MCF 10A (cell line): ENCODE measurements at places on chromosomes 2 and 18. TPM values are rescaled to one million over a fixed set of nuclear protein-coding genes. Genes with fewer than 3 reads are reported as not detected.

GRCh38 chr2:98554116-98554861 is 54.0 kb downstream of the COA5 start:
- no peak overlapping the region for H3K4me3 ChIP-seq
- no peaks in the 10 kb centered on the region for H3K27me3 ChIP-seq
- no peak overlapping the region for H3K27ac ChIP-seq
- no peaks in the 10 kb centered on the region for H3K4me1 ChIP-seq

DNA sequence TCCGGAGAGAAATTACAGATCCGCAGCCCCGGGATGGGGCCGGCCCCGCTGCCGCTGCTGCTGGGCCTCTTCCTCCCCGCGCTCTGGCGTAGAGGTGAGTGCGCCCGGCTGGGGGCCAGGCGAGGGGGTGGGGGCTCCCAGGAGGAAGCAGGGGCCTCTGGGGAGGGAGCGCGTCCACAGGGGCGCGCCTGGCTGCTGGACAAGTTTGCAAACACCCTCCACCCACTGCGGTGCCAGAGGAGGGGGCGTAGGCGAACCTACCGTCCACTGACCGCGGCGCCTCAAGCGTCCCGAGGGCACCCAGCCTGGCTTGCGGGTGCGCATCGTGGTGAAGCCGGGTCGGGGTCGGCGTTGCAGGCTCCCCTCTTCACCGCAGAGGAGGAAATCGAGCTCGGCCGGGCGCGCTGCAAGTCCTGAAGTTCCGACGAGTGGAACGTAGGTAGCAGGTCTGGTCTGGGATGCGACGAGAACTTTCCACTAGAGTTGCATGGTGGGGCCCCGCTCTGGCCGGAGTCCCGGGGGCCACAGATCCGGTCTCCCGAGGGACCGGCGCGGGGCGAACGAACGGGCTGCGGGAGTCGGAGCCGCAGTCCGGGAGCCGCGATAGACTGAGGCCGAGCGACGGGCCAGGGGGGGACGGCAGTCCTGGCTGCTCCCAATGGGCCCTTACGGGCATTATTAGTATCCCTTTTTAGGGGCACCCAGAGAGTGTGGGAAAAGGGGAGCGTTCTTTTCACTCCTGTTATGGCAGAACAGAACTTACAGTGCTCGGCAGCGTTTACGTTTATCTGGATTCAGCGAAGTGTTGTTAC is 502 bp downstream of the MERTK start:
- H3K36me3 ChIP-seq, result no peaks in the 10 kb centered on the region
- peak overlapping the region; percentile 74 for H3K4me3 ChIP-seq
- DNase-seq, result no peak
- peaks cover 19% of the 10 kb centered on the region for H3K4me1 ChIP-seq
- no peak overlapping the region for H3K27ac ChIP-seq

RPRM gene
- not detected in 2 replicates for total RNA-seq

GRCh38 chr2:227280895-227281294 is 44.2 kb upstream of the MFF start:
- no peak for DNase-seq
- H3K27ac ChIP-seq, result no peak overlapping the region
- H3K36me3 ChIP-seq, result no peaks in the 10 kb centered on the region
- H3K27me3 ChIP-seq, result no peaks in the 10 kb centered on the region
- no peaks in the 10 kb centered on the region for H3K4me1 ChIP-seq
- H3K4me3 ChIP-seq, result no peak overlapping the region

PPP1R1C gene
- total RNA-seq, result not detected in 2 replicates

DNA sequence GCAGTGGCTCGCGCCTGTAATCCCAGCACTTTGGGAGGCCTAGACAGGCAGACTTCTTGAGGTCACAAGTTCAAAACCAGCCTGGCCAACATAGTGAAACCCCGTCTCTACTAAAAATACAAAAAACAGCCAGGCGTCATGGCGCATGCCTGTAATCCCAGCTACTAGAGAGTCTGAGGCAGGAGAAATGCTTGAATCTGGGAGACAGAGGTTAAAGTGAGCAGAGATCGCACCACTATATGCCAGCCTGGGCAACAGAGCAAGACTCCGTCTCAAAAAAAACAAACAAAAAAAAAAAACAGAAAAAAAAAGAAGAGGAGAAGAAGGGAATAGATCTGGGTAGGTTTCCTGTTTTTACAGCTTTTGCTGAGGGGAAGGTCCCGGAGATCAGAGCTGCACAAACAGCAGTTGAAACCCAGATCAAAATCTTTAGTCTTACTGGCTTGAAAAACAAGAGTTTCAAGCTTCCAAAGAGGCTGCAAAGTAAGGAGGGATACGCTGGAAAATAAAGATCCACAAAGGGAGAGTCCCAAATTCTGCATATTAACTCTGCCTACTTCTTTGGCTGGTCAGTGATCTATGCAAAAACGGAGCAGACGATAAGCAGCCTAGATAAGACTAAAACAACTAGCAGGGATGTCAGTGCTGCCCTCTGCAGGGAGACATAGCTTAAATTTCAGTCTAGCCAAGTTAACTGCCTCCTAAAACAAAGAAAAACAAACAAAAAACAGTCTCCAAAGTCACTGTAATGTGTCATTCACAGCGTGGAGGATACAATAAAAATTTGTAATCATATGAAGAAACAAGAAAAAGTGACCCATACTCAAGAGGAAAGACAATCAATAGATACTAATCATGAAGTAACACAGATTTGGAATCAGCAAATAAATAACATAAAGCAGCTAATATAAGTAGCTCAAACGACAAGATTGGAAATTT is 74.1 kb downstream of the TLK1 start:
- H3K4me1 ChIP-seq, result peaks cover 27% of the 10 kb centered on the region
- no peak overlapping the region for H3K27ac ChIP-seq
- peak; percentile 58 for DNase-seq
- peaks cover 9% of the 10 kb centered on the region for H3K36me3 ChIP-seq
- no peak overlapping the region for H3K4me3 ChIP-seq

DNA sequence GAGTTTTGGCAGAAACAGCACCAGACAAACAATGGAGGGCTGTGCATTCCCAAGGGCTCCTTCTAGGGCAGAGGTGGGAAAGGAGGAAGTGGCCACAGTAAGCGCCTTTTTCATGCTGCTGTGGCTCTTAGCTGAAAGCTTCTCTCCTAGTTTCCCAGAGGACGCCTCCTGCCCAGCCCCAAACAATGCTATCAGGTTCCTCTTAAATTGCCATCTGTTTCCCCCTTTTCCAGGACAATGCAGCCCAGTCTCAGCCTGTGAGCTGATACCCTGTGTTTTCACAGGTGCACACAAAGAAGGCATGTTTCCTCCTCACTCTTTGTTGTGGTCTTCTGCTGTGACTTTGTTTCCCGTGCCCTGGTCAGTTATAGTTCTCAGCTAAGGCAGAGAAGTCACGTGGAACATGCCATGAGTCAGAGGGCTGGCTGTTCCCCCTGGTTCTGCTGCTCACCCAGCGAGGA is 5.4 kb upstream of the FAM124B start:
- no peak for DNase-seq
- no peaks in the 10 kb centered on the region for H3K4me1 ChIP-seq
- H3K4me3 ChIP-seq, result no peak overlapping the region
- H3K27me3 ChIP-seq, result no peaks in the 10 kb centered on the region
- H3K36me3 ChIP-seq, result no peaks in the 10 kb centered on the region
- no peak overlapping the region for H3K27ac ChIP-seq

FBLN7 gene
- total RNA-seq, result 0.07 and 0.14 TPM in 2 replicates

DNA sequence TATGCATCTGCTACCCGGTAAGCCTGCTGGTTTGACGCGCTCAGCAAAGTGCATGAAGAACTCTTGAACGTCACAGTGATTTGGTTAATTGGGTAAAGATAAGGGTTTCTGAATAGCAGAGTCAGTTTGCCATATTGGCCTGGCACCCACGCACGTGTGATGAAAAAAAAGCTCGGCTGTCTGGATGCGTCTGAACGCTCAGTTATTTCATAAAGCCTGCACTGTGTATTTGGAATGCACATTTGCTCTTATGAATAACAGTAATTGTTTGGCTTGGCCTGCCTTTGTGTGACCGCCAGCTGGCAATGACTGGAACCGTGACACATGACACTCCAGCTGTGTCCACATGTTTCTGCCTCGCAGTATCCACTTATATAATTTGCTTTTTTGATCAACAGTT is 129.2 kb upstream of the MEIS1 start:
- no peaks in the 10 kb centered on the region for H3K27me3 ChIP-seq
- peak overlapping the region; percentile 40 for H3K27ac ChIP-seq
- H3K4me1 ChIP-seq, result peaks cover 22% of the 10 kb centered on the region
- no peak overlapping the region for H3K4me3 ChIP-seq
- no peaks in the 10 kb centered on the region for H3K36me3 ChIP-seq

DNA sequence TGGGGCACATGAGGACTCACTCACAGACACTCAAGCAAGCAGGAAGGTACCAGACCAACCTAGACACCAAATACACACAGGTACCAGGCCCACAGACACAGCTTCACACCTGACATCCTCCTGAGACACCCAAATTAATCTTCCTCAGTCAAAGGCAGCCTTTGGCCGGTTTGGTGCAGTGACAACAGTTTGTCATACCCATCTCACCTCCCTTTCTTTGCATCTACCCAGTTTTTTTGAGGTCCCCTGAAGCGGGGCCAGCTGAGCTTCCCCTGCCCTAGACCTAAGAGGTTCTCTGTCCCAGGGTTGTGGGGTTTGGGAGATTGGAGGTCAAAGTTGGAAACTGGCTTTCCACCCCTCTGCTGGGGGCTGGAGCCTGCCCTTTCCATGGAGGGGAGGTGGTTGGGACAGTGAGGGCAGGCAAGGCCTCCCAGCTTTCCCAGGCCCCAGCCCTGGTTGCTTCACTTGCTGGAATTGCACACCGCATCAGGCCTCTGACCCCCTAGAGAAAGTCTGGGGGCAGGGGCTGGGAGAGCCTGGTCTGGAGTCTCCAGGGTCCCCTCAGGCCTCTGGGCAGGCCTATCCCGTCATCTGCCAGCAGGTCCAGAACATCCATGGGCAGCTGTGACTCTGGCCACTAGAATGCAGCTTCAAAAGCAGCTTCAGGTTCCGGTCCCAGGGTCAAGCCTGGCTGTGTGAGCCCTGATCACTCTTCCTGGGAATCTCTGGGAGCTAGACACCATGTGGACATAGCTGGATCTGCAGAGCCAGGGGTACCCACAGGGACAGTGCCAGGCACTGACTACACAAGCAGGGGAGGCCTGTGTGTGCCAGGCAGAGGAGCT is 12.5 kb upstream of the TEX261 start:
- H3K27me3 ChIP-seq, result peaks cover 26% of the 10 kb centered on the region
- H3K27ac ChIP-seq, result no peak overlapping the region
- no peak for DNase-seq
- no peaks in the 10 kb centered on the region for H3K4me1 ChIP-seq
- H3K4me3 ChIP-seq, result no peak overlapping the region

PRSS56 gene
- not detected in 2 replicates for total RNA-seq

MSGN1 gene
- total RNA-seq, result not detected in 2 replicates

- H3K27me3 ChIP-seq, result peaks cover 14% of the 10 kb centered on the region
- H3K4me1 ChIP-seq, result no peaks in the 10 kb centered on the region
- no peak overlapping the region for H3K27ac ChIP-seq
These were observed 13.3 kb downstream of the EFHD1 start for GRCh38 chr2:232646726-232647125.

GRCh38 chr2:120620025-120620793 is 115.5 kb upstream of the GLI2 start:
- peak overlapping the region; percentile 93 for H3K27ac ChIP-seq
- peak; percentile 68 for DNase-seq
- H3K36me3 ChIP-seq, result no peaks in the 10 kb centered on the region
- H3K4me3 ChIP-seq, result no peak overlapping the region
- peaks cover 22% of the 10 kb centered on the region for H3K4me1 ChIP-seq

GRCh38 chr2:166337932-166338331 is 37.8 kb downstream of the SCN9A start:
- H3K4me1 ChIP-seq, result no peaks in the 10 kb centered on the region
- no peak for DNase-seq

GPR45 gene
- not detected in 2 replicates for total RNA-seq

GALNT13 gene
- total RNA-seq, result 0.44 and 0.54 TPM in 2 replicates

PRKAG3 gene
- total RNA-seq, result not detected in 2 replicates

TEKT4 gene
- total RNA-seq, result not detected in 2 replicates

ARHGEF4 gene
- 52.0 and 59.3 TPM in 2 replicates for total RNA-seq

CIDEA gene
- not detected in 2 replicates for total RNA-seq

ZDBF2 gene
- 15.6 and 21.3 TPM in 2 replicates for total RNA-seq

DNA sequence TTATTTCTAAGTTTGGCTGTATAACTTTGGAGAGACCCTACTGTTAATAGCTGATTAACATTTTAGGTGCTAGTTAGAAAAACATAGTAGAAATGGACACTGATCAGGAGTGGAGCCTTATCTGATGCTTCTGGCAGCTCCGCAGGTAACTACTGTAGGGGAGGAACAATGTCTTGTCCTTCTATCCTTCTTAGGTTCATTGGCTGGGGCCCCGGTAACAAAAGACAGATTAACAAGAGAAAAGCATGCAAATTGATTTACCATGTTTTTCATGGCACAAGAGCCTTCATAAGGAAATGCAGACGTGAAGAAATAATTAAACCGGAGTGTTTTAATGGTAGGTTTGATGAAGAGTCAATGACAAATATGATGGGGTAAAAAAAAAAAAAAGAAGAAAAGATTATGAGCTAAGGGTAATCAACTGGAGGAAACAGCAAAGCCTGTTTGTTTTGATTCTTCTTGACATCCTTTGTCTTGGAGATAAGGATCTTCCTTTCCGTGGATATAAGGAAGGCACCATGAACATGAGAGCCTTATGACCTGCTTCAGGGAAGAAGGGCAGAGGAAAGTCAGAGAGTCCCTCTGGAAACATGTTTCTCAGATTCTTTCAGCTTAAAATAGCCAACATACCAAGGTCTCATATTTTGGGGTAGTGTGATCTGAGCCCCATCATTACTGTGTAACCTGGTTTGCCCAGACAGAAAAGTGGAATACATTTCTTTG is 62.4 kb upstream of the GCFC2 start:
- DNase-seq, result no peak
- no peak overlapping the region for H3K4me3 ChIP-seq
- H3K4me1 ChIP-seq, result no peaks in the 10 kb centered on the region

DNA sequence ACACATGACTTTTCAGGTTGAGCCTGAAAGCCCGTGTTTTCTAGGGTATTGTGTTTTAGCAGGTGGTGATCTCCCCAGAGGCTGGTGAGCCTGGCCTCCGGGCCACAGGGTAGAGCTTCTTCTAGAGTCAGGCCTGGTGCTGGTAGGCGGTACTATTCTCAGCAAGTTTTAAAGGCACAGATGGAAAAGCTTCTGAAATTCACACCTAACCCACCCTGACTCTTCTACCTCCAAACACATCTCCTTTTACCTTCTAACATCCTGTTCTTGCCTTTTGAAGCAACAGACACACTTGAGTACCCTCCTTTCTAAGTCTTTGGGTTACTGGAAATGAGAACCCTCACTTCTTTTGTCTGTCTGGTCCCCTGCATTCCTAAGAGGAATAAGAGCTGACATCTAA is 191.1 kb downstream of the SETBP1 start:
- H3K27ac ChIP-seq, result no peak overlapping the region
- peaks cover 7% of the 10 kb centered on the region for H3K36me3 ChIP-seq
- H3K27me3 ChIP-seq, result no peaks in the 10 kb centered on the region
- DNase-seq, result no peak

GRCh38 chr18:32482117-32482516 is 11.4 kb upstream of the GAREM1 start:
- no peak overlapping the region for H3K4me3 ChIP-seq
- no peaks in the 10 kb centered on the region for H3K4me1 ChIP-seq
- H3K27me3 ChIP-seq, result peaks cover 11% of the 10 kb centered on the region
- no peak overlapping the region for H3K27ac ChIP-seq

GRCh38 chr2:113218283-113219091 is 44.7 kb downstream of the PSD4 start:
- no peaks in the 10 kb centered on the region for H3K27me3 ChIP-seq
- no peak overlapping the region for H3K4me3 ChIP-seq
- peaks cover 15% of the 10 kb centered on the region for H3K4me1 ChIP-seq
